ENCODE measurements at places on chromosomes 5 and 9. TPM values are rescaled to one million over a fixed set of nuclear protein-coding genes. Genes with fewer than 3 reads are reported as not detected.

DNA sequence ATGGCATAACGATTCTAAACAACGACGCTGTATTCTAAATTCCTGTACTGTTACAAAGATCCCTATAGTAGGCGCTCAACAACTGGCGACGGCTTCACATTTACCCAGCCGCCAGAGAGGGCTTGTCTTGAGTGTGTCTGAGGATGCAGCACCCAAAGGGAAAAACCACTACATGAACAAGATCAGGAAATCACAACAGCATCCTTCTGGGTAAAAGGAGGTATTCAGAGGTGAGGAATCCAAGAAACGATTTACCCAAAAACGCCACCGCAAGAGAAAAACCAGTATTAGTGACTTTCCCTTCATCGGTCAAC, 711 bp downstream of the TTC33 start:
- H3K4me1 ChIP-seq: peaks cover 18% of the 10 kb centered on the region
- peaks cover 33% of the 10 kb centered on the region for H3K36me3 ChIP-seq
- H3K4me3 ChIP-seq: no peak overlapping the region
- no peaks in the 10 kb centered on the region for H3K27me3 ChIP-seq

- DNase-seq: no peak
- peaks cover 3% of the 10 kb centered on the region for H3K27me3 ChIP-seq
- no peak overlapping the region for H3K27ac ChIP-seq
- H3K4me1 ChIP-seq: no peaks in the 10 kb centered on the region
- peaks cover 10% of the 10 kb centered on the region for H3K36me3 ChIP-seq
Measured at GRCh38 chr5:132147663-132148062, 74.1 kb downstream of the CSF2 start.

DNA sequence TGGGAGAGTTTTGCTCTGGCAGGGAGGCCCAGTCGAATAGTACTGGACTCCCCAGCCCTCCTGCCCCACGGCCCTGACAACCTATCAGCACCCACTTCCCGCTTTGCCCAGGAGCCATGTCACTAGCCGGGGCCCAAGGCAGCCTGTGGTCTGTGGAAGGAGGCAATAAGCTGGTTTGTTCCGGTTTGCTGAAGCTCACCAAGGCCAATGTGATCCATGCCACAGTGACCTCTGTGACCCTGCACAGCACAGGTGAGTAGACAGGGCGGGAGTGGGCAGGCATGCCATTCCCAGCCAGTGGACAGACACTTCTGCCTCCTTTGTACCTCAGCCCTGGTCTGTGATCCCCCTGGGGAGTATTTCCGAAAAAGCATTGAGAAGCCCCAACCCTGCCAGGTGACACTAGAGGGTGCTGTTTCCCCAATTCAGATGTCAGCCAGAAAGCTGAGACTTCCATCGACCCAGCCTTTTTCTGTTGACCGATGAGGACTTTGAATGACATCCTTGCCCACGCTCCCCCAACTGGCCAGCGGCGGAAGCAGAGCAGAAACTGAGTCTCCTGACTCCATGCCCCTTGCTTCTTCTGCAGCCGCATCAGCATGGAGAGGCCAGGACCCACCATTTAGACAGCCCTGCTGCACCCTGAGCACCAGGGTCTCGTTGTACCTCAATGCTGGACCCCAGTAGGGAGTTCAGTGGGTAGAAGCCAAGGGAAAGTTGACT, 9.6 kb downstream of the PCYOX1L start:
- H3K4me1 ChIP-seq: peaks cover 6% of the 10 kb centered on the region
- H3K36me3 ChIP-seq: peaks cover 9% of the 10 kb centered on the region
- H3K27me3 ChIP-seq: no peaks in the 10 kb centered on the region
- DNase-seq: peak; percentile 66
- H3K27ac ChIP-seq: no peak overlapping the region

- no peak overlapping the region for H3K4me3 ChIP-seq
- no peaks in the 10 kb centered on the region for H3K36me3 ChIP-seq
- H3K4me1 ChIP-seq: peaks cover 10% of the 10 kb centered on the region
- DNase-seq: no peak
Measured at GRCh38 chr5:150653145-150653761, 7.8 kb upstream of the MYOZ3 start.

- H3K27ac ChIP-seq: no peak overlapping the region
- peaks cover 53% of the 10 kb centered on the region for H3K4me1 ChIP-seq
- H3K36me3 ChIP-seq: no peaks in the 10 kb centered on the region
Measured at GRCh38 chr9:99162759-99163364, 57.9 kb downstream of the TGFBR1 start.

DNA sequence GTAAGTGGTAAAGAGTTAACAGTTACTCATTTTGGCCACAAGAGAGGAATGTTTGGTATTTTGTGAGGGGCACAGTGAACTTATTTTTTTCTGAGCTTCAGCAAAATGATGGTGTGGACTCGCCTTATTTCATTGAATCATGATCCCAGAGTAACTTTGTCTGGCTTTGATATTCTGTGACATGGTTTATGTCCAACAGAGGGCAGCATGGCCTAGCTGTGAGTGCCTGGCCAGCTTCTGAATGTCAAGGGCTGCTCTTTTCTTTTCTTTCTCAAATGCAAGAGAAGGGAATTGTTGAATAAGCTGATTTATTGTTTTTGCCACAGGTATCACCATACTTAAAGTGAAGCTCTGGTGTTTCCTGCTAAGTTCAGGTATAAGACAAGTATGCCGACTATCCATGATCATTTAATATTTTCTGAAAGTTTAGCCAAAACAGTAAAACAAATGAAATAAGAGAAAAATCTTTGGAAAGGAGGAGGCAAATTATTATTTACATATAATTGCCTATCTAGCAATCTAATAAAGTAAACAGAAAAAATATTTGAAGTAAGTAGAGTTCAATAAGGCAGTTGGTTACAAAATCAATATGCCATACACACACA, 31.7 kb downstream of the MRPL22 start:
- H3K27me3 ChIP-seq: no peaks in the 10 kb centered on the region
- H3K36me3 ChIP-seq: peaks cover 16% of the 10 kb centered on the region
- DNase-seq: no peak
- no peak overlapping the region for H3K27ac ChIP-seq
- peaks cover 5% of the 10 kb centered on the region for H3K4me1 ChIP-seq

GRCh38 chr9:19375538-19375937, 4.5 kb downstream of the RPS6 start:
- peaks cover 42% of the 10 kb centered on the region for H3K4me1 ChIP-seq
- H3K27ac ChIP-seq: peak overlapping the region; percentile 63
- H3K36me3 ChIP-seq: peaks cover 68% of the 10 kb centered on the region
- no peak overlapping the region for H3K4me3 ChIP-seq
- no peaks in the 10 kb centered on the region for H3K27me3 ChIP-seq

GRCh38 chr5:142756576-142756975, 13.6 kb upstream of the ARHGAP26 start:
- peaks cover 14% of the 10 kb centered on the region for H3K4me1 ChIP-seq
- H3K27me3 ChIP-seq: no peaks in the 10 kb centered on the region
- no peak for DNase-seq
- no peaks in the 10 kb centered on the region for H3K36me3 ChIP-seq

DNA sequence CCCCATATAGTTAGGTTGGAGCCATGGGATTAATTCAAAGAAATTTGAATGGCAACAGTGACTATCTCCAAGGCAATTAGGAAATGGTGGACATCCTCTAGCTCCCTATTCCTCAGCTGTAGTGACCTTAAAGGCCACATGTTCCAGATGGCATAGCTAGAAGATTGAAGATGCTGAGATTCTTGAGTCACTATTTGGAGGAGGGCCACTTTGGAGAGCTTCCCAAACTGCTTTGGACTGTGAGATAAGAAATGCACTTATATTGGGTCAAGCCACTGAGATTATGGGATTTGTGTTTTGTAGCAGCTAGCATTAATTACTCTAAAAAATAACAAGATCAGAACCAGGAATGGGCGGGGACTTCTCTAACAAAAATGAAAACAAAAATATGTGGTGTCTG, 636.2 kb upstream of the CCNG1 start:
- H3K4me3 ChIP-seq: no peak overlapping the region
- H3K4me1 ChIP-seq: no peaks in the 10 kb centered on the region
- no peak for DNase-seq
- H3K27ac ChIP-seq: no peak overlapping the region
- no peaks in the 10 kb centered on the region for H3K36me3 ChIP-seq

DNA sequence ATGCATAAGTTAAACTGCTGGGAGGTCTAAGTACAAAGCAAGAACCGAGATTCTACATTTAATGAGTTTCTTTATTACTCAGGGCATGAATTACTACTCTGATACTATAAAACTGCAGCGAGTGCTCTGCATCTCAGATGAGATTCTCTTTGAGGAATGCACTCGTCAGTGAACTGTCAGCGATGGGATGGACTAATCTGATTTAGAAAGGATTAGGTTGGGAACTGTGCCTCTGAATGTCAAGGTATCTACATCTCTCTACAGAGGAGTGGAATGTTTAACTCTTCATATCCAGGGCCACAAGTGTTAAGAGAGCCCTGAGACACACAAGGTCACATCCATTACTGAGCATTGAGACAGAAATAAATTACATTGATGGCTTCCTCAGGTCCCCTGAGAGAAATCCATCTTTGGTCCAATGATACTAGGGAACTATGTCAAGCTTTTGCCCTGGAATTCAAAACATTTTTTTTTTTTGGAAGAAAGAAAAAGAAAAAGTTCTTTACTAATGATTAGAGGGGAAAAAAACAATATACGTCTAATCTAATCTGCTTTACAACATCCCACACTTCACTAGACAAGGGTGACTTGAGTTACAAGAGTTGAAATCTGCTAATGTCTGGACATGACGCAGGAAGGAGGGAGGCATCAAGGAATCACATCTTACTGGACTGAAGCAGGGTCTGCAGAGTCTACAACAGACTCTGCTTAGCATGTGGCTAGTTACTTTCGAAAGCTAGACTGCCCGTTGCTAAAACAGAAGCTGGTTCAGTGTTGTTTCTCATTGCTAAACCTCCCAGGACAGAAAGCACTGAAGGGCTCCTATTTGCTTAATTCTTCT, 270.0 kb upstream of the TLE4 start:
- no peak overlapping the region for H3K4me3 ChIP-seq
- DNase-seq: no peak
- no peak overlapping the region for H3K27ac ChIP-seq
- H3K36me3 ChIP-seq: no peaks in the 10 kb centered on the region

GRCh38 chr9:133849110-133849670, 111.0 kb upstream of the SARDH start:
- H3K36me3 ChIP-seq: no peaks in the 10 kb centered on the region
- DNase-seq: no peak
- no peaks in the 10 kb centered on the region for H3K4me1 ChIP-seq
- no peaks in the 10 kb centered on the region for H3K27me3 ChIP-seq
- H3K4me3 ChIP-seq: no peak overlapping the region

DNA sequence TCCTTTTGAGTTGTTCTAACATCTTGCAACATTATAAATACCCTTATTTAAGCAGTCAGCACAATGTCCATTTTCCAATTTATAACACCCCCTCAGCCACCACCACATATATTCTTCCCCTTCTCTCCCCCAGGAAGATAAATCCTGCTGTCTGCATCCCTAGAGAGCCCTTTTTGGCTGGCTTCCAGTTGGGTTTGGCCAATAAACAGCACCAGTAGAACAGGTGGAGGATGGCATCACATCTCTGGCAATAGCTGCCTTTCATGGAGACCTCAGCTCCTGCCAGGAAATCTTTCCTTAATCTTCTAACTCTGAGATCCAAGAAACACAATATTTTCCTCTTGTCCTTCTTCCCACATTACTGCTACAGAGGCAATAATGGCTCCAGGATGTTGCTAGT, 53.7 kb downstream of the TRIM36 start:
- H3K36me3 ChIP-seq: no peaks in the 10 kb centered on the region
- no peak overlapping the region for H3K4me3 ChIP-seq
- H3K27ac ChIP-seq: no peak overlapping the region
- H3K4me1 ChIP-seq: no peaks in the 10 kb centered on the region
- DNase-seq: no peak

DNA sequence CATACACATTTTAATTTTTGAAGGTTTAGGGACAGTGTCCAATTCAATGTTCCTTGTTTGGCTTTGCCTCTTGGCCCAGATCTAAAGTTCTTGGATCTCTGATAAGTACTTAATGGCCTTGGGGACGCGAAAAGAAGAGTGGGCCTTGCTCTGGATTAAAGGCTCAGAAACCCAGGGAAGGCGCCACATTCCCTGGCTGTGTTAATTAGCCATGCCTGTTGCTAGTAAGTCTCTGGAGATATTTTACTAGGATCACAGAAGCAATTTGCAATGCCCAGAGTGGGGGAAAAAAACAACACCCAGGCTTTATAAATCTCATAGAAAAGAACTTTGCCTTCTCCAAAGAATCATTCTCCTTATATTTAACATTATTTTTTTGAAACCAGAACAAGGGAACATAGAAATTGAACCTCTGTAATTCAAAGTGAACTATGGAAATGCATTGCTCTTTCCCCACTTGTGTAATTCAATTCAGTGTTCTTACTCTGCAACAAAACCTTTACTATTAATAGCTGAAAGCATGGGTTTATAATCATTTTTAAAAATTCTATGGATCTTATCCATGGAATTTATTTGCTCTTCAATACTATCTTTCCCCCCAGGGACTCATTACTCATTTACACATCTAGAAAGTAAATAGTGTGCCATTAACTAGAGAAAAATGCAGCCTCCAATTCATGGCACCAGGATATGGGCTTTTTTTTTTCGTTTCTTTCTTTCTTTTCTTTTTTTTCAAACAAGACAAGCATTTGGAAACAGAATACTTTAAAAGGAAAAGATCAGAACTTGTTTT, 172.2 kb upstream of the ANKRD55 start:
- DNase-seq: no peak
- no peak overlapping the region for H3K27ac ChIP-seq
- no peaks in the 10 kb centered on the region for H3K36me3 ChIP-seq
- H3K4me3 ChIP-seq: no peak overlapping the region
- H3K4me1 ChIP-seq: no peaks in the 10 kb centered on the region

GRCh38 chr5:72477644-72478043, 29.6 kb downstream of the ZNF366 start:
- peaks cover 42% of the 10 kb centered on the region for H3K27me3 ChIP-seq
- H3K27ac ChIP-seq: no peak overlapping the region
- no peak for DNase-seq

DNA sequence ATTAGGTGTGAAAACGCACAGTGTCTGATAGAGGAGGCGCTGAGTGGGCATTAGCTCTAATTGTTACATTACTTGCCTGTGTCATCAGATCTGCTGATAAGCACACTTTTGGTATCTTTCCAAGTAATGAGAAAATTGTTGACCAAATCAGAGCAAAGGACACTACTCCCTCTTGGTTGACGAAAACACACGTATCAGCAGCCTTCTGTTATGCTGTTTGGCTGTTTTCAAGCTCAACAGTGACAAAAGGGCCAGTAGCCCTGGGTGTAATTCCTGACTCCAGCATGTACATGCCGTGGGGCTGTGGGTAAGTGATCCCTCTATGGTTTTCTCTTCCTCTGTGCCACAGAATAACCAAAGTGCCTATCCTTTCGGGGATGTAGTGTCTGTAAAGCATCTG, 151.4 kb downstream of the AUH start:
- no peak overlapping the region for H3K27ac ChIP-seq
- no peak for DNase-seq
- peaks cover 45% of the 10 kb centered on the region for H3K4me1 ChIP-seq
- H3K36me3 ChIP-seq: peaks cover 43% of the 10 kb centered on the region
- H3K4me3 ChIP-seq: no peak overlapping the region

- H3K36me3 ChIP-seq: no peaks in the 10 kb centered on the region
- no peaks in the 10 kb centered on the region for H3K4me1 ChIP-seq
- DNase-seq: no peak
- no peak overlapping the region for H3K27ac ChIP-seq
- peaks cover 13% of the 10 kb centered on the region for H3K27me3 ChIP-seq
Measured at GRCh38 chr5:147203213-147203612, 31.6 kb upstream of the STK32A start.

IZUMO3 gene
- total RNA-seq: not detected

ABCA1 gene
- total RNA-seq: 0.09 TPM

PCDHA6 gene
- not detected for total RNA-seq

ASPN gene
- not detected for total RNA-seq

PCDHA11 gene
- total RNA-seq: not detected
